ENCODE measurements at places on chromosomes 3 and 15. TPM values are rescaled to one million over a fixed set of nuclear protein-coding genes. Genes with fewer than 3 reads are reported as not detected.

DNA sequence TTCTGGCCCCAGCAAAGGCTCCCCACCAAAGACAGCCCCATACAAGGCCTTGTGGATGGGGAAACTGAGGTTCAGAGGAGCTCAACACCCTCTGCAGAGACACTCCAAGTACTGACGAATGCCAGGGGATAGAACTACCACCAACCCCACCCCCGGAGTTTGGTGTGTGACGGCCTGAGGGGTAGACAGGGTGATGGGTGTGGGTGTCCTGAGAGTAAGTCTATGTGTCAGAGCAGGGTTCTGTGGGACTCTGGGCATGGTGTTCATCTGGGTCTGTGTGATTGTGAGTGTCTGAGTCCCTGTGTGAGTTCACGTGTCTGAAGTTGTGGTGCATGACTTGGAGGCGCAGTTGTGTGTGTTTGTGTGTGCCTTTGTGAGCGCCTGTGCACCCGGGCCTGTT, 7.4 kb downstream of the PTH1R start:
- DNase-seq, result no peak

GRCh38 chr3:162492446-162493081, 996.0 kb downstream of the OTOL1 start:
- DNase-seq, result no peak

DNA sequence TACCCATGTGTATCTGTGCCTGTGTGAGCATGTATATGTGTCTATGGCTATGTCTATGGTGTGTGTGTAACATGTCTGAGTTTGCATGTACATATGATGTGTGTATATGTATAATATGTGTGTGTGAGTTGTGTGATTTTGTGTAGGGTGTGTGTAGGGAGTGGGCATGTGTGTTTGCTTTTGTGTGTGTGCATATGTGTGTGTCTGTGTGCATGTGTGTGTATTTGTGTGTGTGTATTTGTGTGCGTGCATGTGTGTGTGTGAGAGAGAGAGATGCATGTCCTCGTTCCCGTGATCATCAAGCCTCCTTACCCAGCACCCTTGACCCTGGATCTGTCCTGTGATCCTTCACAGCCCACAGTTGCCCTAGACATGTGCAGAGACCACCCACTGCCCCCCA, 79.5 kb downstream of the LINGO1 start:
- DNase-seq, result no peak

- DNase-seq, result no peak
Observed at GRCh38 chr15:73907035-73907408, 19.2 kb upstream of the LOXL1 start.

DNA sequence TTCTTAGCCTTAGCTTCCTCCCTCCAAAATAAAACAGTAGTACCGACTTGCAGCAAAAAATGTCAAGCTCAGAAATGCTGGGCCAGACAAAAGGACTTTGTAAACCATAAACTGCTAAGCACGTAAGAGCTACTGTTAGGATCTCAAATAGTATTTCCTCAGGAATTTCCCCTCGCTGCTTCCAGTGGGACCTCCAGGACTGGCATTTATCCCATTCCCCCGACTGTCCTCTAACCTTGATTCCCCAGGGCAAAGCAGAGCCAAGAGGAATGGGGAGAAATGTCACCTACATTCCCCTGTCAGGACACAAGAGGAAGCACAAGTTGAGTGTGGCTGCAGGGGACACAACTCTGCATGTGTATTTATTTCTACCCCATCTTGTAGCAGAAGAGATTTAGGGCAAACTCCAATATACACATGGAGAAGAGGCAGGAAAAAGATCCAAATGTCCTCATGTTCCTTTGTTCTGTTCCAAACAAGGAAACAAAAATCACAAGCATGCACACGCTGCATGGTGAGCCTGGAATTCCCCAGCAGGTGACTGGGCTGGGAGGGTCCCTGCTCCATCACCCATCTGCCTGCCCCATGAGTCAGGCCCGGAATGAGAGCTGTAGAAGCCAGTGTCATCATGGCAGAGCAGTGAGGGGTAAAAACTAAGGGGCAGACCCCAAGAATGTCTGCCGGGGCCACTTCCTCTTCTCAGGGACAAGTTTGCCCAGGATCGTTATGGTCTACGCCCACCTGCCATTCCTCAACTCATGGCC, 4.2 kb downstream of the STOML1 start:
- no peak for DNase-seq

GRCh38 chr3:72234391-72234790, 449.4 kb upstream of the PROK2 start:
- DNase-seq, result no peak

DNA sequence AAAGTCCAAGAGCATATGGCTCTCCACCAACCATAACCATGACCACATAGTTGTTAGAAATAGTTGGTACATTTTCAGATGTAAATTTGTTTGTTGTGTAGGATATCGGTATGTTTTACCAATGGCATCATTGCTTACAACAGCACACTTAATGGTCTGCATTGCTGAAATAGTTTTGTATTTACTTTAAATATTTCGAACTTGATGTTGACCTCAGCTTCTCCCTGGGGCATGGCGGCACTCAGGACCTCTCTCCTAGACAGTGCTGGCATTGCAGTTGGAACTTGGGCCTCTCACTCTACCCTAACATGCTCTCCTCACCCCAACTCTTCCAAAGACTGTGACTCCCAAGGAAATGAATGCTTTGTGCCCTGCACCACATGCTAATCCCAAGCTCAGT, 5.0 kb downstream of the SLC22A13 start:
- no peak for DNase-seq

DNA sequence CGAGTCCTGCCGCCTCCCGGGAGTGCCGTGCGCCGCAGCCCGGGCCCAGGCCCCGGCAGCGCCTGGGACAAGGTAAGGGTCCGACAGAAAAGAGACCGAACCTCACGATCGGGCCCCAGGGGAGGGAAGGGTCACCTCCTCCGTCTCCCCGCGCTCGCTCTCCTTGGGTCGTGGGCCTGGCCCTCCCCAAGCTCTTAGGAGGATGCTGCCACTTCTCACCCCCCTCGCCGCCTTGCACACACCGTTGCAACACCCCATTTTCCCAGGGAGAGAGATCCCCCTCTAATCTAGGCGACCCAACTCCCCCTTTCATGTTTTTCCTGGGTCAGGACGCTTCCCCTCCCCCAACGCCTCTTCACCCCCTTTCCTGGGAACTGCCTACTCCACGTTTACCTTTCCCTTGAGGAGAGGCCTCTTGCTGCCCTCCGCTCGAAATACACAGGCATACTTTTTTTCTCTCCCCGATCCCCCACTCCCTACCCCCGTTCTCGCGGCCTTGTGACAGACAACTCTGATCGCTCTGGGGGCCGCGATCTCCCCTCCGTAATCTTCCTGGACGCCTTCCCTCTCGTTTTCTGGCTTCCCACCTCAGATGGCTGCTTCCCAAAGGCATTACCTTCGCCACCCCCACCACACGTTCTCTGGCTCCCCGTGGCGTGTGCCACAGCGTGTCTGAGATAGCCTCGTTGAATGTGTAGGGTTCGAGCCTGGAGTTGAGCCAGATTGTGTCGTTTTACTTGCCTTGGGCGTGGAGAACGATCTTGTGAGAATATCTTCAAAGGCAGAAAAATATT, 688 bp downstream of the SETD5 start:
- DNase-seq, result peak; percentile 43

DNA sequence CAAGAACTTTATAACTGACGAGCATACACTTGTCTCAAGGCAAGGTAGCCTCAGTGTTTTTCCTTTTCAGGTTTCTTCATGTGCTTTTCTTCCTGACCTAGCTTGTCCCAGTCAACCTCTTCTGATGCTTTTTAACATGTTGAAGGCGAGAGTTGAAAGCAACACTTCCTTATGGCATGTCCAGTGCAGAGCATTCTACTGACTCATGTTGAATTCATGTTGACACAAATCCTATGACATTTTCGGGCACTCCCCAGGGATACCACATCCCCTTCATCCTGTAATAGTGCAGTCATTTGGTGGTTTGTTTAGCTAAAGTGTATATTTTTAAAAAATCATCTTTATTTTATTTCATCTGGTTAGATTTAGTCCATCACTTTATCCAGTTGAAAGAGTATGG, 75.9 kb upstream of the CBLB start:
- no peak for DNase-seq

- DNase-seq, result no peak
Observed at GRCh38 chr3:194661374-194661773, 10.6 kb downstream of the LSG1 start.

The JMJD7 gene
- 6.7 TPM for total RNA-seq

GRCh38 chr3:187586226-187586625, 84.0 kb downstream of the SST start:
- DNase-seq, result no peak

The MCF2L2 gene
- 0.31 TPM for total RNA-seq

GRCh38 chr3:103365467-103365866, 930.7 kb downstream of the ZPLD1 start:
- no peak for DNase-seq

GRCh38 chr3:50201573-50202315, 3.3 kb upstream of the SLC38A3 start:
- no peak for DNase-seq

DNA sequence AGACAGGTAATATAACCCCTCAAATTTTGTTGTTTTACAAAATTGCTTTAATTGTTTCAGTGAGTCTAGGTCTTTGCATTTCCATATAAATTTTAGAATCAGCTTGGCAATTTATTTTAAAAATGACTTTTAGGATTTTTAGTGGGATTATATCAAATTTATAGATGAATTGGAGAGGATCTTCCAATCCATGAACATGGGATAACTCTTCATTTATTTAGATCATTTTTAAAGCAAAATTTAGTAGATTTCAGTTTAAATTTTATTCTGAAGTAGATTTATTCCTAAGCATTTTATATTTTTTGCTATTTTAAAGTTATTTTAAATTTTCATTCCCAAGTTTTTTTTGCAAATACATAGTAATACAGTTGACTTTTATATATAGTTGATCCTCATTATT, 58.1 kb upstream of the THSD4 start:
- no peak for DNase-seq

The FETUB gene
- not detected for total RNA-seq

The FBXO40 gene
- not detected for total RNA-seq

- peak; percentile 25 for DNase-seq
Observed at GRCh38 chr15:70852501-70853317, 1.2 kb downstream of the LARP6 start.

DNA sequence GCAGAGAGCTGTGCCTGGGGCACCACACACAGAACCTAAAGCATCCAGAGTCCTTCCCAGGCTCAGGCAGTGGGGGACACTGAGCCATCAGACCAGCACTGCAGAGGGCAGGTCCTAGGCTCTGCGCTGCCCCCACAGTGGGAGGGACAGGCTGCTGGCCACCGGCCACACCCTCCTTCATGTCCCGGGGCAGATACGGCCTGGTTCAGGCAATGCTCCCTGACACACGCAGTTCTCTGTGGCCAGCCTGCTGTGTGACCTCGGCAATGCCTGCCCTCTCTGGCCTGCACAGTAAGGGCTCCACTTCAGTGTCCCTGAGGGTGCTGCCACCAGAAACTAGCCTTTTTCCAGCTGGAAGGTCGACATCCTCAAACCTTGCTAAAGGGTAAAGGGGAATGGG, 12.4 kb downstream of the LINGO1 start:
- DNase-seq, result no peak

- no peak for DNase-seq
Observed at GRCh38 chr3:175865724-175866123, 1006.6 kb downstream of the NAALADL2 start.

The GPD1L gene
- 18.9 TPM for total RNA-seq

The NEIL1 gene
- total RNA-seq, result 9.1 TPM

The KLF15 gene
- total RNA-seq, result 8.7 TPM

DNA sequence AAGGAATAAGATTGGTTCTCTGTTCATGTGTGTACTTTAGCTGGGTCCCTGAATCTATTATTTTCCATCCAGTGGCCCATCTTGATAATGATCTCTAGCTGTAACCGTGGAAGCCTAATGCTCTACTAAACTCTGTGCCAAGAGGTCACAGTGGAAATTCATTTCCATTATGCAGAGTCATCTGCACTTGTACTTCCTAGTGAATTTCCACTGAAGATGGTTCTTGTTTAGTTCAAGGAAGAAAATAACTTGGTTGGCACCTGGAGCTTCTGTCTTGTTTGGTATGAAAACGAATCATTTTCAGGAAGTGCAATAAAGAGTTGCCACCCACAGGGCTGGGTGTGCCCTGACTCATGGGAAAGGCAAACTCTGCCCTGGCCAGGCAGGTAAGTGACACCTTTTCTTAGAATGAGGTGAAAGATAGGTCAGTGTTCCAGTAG, 10.3 kb downstream of the LPP start:
- no peak for DNase-seq

The PTH1R gene
- 23.6 TPM for total RNA-seq

DNA sequence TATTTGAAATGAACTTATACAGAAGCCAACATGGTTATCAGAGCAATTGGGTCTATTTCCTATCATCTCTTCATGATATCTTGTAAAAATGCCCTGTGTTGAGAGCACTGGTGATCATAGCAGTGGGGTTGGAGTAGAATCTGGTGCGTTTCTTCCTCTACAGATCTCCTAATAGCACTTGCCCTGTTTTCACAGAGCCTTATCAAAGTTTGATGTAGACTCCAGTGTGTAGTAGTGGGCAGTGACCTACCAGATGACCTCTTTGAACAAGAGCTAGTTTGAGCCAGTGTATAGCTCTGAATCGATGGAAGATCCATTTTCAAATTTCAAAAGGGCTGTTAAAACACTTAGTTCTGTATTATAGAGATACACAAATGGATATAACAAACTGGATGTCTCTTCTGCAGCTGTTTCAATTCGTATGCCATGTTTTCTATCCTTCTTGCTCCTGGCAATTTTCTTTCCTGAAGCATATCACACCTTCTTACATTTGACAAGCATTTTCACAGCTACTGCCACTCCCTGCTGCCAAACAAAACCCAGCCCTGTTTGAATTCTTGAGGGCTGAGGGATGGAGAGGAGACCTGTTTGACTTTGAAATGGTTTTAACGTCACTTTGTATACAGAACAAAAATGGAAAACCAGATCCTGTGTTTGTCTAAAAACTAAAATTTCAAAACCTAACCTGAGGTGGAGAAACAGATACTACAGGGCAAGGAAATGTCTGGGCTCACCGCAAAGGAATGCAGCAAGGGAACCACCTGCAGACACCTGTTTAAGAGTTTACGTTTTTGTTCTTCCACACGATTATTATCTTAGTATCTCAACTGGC, 354.5 kb upstream of the TPRG1 start:
- DNase-seq, result no peak

- DNase-seq, result no peak
Observed at GRCh38 chr3:72143966-72144717, 359.2 kb upstream of the PROK2 start.

- DNase-seq, result no peak
Observed at GRCh38 chr15:94970802-94971201, 739.4 kb downstream of the MCTP2 start.

The ARPP19 gene
- total RNA-seq, result 30.8 TPM

- no peak for DNase-seq
Observed at GRCh38 chr3:21216598-21216997, 534.4 kb downstream of the ZNF385D start.

The EIF2A gene
- 269 TPM for total RNA-seq

The GOLGA8T gene
- total RNA-seq, result not detected

GRCh38 chr3:13378155-13378554, 42.0 kb downstream of the NUP210 start:
- DNase-seq, result no peak

Measured in G401 (cell line).